ENCODE measurements at places on chromosomes 2 and 18. TPM values are rescaled to one million over a fixed set of nuclear protein-coding genes. Genes with fewer than 3 reads are reported as not detected.

GRCh38 chr2:191243154-191243553 lies 2.0 kb upstream of the MYO1B start:
- H3K4me1 ChIP-seq: peaks cover 12% of the 10 kb centered on the region
- H3K27ac ChIP-seq: no peak overlapping the region
- no peaks in the 10 kb centered on the region for H3K27me3 ChIP-seq
- no peaks in the 10 kb centered on the region for H3K36me3 ChIP-seq

GRCh38 chr2:180190851-180191250 lies 183.8 kb upstream of the CWC22 start:
- no peak overlapping the region for H3K4me3 ChIP-seq
- H3K27ac ChIP-seq: no peak overlapping the region
- no peaks in the 10 kb centered on the region for H3K4me1 ChIP-seq
- H3K36me3 ChIP-seq: no peaks in the 10 kb centered on the region
- no peaks in the 10 kb centered on the region for H3K27me3 ChIP-seq
- no peak for DNase-seq

DNA sequence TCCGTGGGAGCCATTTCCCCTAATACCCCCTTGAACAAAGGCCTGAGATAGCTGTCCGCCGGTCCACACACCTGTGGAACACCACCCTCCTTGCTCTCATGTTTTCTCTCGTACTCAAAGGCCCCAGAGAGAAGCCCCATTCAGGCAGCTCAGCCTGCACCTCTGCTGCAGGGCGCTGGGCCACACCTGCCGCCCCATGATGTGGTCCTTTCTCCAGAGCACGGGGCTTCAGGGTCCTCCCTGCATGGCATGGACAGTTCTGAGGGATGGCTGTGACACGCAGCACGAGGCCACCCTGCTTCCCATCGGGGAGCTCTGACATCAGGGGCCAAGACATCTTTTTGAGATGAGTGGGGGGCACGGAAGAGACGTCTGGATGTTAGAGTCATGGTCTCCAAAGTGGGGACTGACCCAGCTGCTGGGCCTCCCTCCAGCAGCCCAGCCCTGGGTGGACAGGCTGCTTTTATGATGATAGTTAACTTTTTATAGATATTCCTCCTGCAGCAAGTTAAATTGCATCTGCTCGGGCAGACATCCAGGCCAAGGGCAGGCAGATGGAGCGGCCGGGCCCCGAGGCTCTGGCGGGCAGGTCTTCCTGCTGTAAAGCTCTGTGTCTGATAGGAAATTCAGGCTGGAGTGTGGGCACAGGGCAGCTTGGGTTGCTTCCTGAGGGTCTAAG lies 56.7 kb downstream of the SDC1 start:
- DNase-seq: no peak
- H3K4me1 ChIP-seq: no peaks in the 10 kb centered on the region
- H3K4me3 ChIP-seq: no peak overlapping the region
- no peaks in the 10 kb centered on the region for H3K27me3 ChIP-seq
- no peak overlapping the region for H3K27ac ChIP-seq

- H3K36me3 ChIP-seq: no peaks in the 10 kb centered on the region
- peak overlapping the region; percentile 61 for H3K27ac ChIP-seq
- DNase-seq: no peak
Measured at GRCh38 chr2:84919885-84920580, 14.6 kb downstream of the TMSB10 start.

The E2F6 gene
- total RNA-seq: 3.5 TPM

- H3K4me3 ChIP-seq: peak overlapping the region; percentile 92
- DNase-seq: no peak
- no peaks in the 10 kb centered on the region for H3K27me3 ChIP-seq
- peak overlapping the region; percentile 92 for H3K27ac ChIP-seq
- peaks cover 22% of the 10 kb centered on the region for H3K36me3 ChIP-seq
Measured at GRCh38 chr2:161161074-161161706, 962 bp downstream of the TANK start.

The EMX1 gene
- total RNA-seq: not detected

The CFAP53 gene
- 0.47 TPM for total RNA-seq

- peaks cover 61% of the 10 kb centered on the region for H3K4me1 ChIP-seq
- no peak overlapping the region for H3K4me3 ChIP-seq
- H3K27me3 ChIP-seq: no peaks in the 10 kb centered on the region
- DNase-seq: no peak
- no peak overlapping the region for H3K27ac ChIP-seq
Measured at GRCh38 chr18:45666520-45666919, 51.2 kb downstream of the SLC14A2 start.

The CDH7 gene
- total RNA-seq: not detected

- H3K27ac ChIP-seq: no peak overlapping the region
- H3K4me3 ChIP-seq: no peak overlapping the region
- no peaks in the 10 kb centered on the region for H3K36me3 ChIP-seq
Measured at GRCh38 chr2:217992061-217992460, 10.7 kb downstream of the TNS1 start.

GRCh38 chr2:5339473-5339872 lies 352.7 kb upstream of the SOX11 start:
- no peak for DNase-seq
- H3K4me1 ChIP-seq: no peaks in the 10 kb centered on the region
- H3K36me3 ChIP-seq: no peaks in the 10 kb centered on the region
- no peak overlapping the region for H3K4me3 ChIP-seq

The C1QL2 gene
- not detected for total RNA-seq

DNA sequence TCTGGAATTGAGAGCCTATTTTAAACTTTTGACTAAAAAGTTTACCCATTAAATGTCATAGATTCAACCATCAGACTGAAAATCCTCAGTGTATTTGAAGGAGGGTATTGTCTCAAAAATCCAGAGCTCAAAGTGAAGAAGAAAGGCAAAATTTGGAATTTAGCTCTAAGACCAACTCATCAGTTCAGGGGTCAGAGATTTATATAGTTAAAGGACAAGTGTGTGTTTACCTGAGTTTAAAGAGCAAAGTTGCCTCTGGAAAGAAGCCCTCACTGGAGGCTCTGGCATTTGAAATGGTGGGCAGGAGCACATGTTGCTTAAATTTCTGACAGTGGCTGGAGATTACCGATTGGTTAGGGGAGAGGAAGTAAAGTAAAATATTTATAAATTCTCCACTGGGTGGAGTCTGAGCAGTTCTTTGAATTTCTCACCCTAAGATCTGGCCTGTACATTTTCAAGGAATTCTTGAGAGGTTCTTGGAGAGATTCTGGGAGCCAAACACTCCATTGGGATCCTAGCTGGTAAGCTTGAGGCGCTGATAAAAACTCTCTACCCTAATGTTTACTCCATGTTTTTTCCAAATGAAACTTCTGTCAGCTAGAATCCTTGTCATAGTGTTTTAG lies at the start of gene KYNU:
TSS of gene KYNU (plus strand) at position 449 of the 623 bp plus-strand sequence. CDS start 7,704 bp downstream, outside the sequence.
- DNase-seq: no peak
- H3K4me1 ChIP-seq: no peaks in the 10 kb centered on the region
- peak within 1 kb of the TSS; percentile 8 for H3K4me3 ChIP-seq
- H3K27me3 ChIP-seq: no peaks in the 10 kb centered on the region
- H3K36me3 ChIP-seq: no peaks in the 10 kb centered on the region

The MOB4 gene
- total RNA-seq: 29.8 TPM

DNA sequence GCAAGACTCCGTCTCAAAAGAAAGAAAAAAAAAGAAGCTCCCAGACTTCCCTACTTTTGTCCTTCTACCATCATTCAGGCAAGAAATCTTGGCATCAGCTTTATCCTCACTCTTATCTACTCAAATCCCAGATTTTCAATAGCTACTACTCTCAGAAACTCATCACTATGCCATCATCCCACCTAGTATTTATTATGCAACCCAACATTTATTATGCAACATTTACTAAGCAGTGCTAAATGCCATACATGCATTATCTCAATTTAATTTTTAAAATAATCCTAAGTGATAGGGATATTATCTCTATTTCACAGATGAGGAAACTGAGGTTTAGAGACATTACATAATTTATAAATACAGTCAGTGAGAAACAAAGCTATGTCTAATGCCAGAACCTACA lies 4.1 kb downstream of the USP37 start:
- H3K36me3 ChIP-seq: peaks cover 48% of the 10 kb centered on the region
- no peak for DNase-seq
- no peak overlapping the region for H3K27ac ChIP-seq
- H3K27me3 ChIP-seq: no peaks in the 10 kb centered on the region

The LYPD1 gene
- total RNA-seq: not detected

The RAB31 gene
- total RNA-seq: 1.3 TPM

The MTCL1 gene
- 0.11 TPM for total RNA-seq

The SKA1 gene
- 0.08 TPM for total RNA-seq

GRCh38 chr2:75258620-75259019 lies 59.3 kb upstream of the TACR1 start:
- DNase-seq: no peak
- no peaks in the 10 kb centered on the region for H3K36me3 ChIP-seq
- no peak overlapping the region for H3K4me3 ChIP-seq
- H3K27ac ChIP-seq: no peak overlapping the region
- H3K4me1 ChIP-seq: no peaks in the 10 kb centered on the region

DNA sequence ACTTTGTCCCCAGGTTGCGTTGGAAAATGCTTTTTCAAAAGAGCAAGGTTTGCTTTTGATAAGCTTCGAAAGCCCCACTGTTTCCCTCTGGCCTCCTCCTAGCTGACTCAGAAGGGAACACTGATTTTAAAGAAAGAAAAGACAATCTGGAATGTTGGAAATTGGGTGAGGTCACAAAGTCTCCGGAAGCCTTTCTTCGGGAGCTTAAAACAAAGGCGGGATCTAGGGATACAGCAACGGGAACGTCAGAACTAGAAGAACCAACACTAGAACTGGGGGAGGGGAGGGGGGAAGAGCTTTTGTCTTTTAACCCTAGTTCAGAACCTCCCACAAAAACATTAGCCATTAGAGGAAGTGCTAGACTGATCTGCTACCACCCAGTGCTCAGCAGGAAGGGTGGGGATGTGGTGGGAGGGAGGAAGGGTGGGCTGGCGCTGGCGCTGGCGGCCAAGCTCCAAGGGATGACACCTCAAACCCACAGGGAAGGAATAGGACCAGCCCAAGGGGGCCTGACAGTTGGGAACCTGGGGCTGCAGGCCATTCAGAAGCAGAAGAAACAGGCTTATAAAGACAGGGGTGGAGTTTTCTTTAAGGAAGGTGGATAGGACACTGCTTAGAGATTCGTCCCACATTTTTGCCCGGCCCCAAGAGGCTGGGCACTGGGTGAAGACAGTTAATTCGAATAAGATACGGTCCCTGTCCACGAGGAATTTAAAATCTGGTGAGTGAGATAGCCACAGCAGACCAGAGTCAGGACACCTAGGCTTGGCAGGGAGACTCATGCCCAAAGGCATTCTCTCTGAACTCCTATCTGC lies 1.7 kb downstream of the TMSB10 start:
- no peaks in the 10 kb centered on the region for H3K27me3 ChIP-seq
- peak; percentile 44 for DNase-seq
- peaks cover 42% of the 10 kb centered on the region for H3K4me1 ChIP-seq
- peaks cover 12% of the 10 kb centered on the region for H3K36me3 ChIP-seq

DNA sequence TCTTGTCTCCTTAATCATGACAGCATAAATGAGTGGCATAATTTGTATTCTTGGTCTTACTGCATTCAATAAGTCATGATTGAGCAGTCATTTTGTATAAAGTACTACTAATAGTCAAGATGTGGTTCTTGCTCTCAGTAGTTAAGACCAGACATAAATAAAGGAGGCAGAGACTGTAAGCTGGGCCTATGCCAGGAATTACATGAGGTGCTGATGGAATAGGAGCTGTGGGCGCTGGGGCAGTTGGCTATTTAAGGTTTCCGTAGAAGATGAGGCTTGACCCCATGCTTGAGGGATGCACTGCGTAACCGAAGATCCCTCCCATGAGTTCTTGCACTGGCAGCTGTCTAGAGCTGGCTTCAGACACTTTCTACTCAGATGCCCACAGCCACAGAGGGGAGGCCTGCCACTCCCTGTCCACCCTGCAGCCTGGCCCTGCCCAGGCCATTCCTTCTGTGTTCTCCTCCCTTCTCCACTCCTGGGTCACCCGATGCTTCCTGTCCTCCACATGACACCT lies 150.9 kb upstream of the REV1 start:
- no peak for DNase-seq
- no peak overlapping the region for H3K4me3 ChIP-seq

The SLC66A2 gene
- total RNA-seq: 44.5 TPM

GRCh38 chr18:50289108-50289443 lies 1.6 kb upstream of the CXXC1 start:
- peaks cover 22% of the 10 kb centered on the region for H3K36me3 ChIP-seq
- H3K4me3 ChIP-seq: no peak overlapping the region

DNA sequence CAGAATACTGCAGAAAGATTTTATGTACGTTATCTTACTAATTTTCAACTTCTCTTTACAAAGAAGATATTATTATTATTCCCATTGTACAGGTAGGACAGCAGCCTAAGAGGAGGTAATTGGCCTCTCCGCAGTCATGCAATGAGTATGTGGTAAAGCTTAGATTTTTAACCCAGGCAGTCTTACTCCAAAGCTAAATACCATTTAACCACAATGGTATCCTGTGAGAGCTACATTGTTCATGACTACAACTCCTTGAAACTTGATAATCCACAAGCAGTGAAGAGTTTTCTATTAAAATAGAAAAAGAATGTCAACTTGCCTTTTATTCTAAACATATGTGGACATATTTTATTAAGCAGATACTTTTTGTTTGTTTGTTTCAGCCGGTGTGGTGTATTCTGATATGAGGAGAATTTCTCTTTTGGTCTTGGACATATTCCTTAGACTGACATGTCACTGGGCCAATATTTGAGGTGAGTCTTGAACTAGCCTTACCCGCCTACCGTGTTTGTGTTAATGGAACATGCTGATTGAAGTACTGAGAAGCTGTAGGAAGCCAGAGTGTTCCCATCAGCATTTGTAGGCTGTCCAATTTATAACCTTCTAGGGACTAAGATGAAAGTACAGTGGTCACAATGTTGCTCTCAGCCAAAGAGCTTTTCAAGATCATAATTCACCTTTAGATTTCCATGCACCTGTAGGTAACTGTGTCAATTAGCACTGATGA lies 293.9 kb upstream of the DCC start:
- H3K4me3 ChIP-seq: no peak overlapping the region
- no peaks in the 10 kb centered on the region for H3K27me3 ChIP-seq
- H3K4me1 ChIP-seq: no peaks in the 10 kb centered on the region
- H3K27ac ChIP-seq: no peak overlapping the region
- no peaks in the 10 kb centered on the region for H3K36me3 ChIP-seq

The TUBB8B gene
- total RNA-seq: not detected

DNA sequence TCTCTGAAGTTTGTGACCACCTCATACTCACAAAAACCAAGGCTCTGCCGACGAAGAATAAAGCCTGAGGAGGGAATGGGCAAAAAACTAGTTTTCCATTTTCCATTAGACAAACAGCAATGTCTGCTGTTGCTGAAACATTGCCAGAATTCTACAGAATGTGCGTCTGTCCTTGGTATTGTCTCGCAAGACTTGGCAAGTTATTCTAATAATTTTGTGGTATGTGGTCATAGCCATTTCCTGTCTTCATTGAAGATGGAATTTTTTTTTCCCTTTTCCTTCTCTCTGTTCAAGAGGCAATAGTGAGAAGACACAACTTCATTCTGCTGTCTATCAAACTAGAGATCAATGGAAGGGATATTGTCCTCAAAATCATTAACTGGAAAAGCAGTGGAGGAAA lies 296.1 kb downstream of the RND3 start:
- no peaks in the 10 kb centered on the region for H3K36me3 ChIP-seq
- no peak overlapping the region for H3K4me3 ChIP-seq
- no peaks in the 10 kb centered on the region for H3K27me3 ChIP-seq
- H3K4me1 ChIP-seq: no peaks in the 10 kb centered on the region

The ZEB2 gene
- 12.3 TPM for total RNA-seq

The ELOA2 gene
- total RNA-seq: not detected
